T-helper 17 cell (primary cell): ENCODE measurements at places on chromosomes 13 and 19. TPM values are rescaled to one million over a fixed set of nuclear protein-coding genes. Genes with fewer than 3 reads are reported as not detected.

DNA sequence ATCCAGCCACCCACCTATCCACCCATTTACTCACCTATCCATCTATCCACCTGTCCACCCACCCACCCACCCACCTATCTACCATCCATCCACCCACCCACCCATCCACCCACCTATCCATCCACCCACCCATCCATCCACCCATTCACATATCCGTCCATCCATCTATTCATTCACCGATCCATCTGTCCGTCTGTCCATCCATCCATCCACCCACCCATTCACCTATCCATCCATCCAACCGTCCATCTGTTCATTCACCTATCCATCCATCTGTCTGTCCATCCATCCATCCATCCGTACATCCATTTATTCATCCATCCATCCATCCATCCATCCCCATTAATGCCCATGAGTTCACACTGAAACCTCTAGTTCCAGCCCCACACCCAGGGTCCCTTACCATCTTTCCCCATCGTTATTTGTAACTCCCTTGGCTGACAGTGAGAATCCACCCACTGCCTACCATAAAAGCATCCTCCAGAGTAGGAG, 31.3 kb downstream of the KDM4B start:
- no peak for DNase-seq

- no peak for DNase-seq
Measured at GRCh38 chr13:23817136-23817535, 72.1 kb downstream of the MIPEP start.

DNA sequence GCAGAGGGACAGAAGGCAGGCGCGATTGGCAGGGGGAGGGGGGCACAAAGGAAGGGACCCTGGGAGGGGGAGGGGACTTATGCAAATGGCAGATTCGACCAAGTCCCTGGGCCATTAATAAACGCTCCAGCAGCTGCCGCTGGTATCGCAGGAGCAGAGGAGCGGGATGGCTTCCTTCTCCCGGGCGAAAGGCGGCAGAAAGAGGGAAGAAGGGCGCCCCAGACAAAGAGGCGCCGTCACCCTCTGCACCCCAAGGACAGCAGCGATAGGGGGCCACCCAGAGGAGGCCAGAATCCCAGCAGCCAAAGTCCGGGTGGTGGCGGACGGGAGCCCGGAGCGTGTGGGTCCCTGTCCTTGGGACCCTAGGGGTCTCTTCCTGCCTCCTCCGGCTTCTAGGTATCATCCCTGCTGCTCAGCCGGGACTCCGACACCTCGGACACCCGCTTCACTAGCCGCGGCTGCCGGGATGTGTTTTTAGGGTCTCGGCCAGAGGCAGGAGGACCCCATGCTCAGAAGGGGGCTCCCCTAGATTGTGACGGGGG, 1.9 kb downstream of the PTPRS start:
- no peak for DNase-seq

- DNase-seq = no peak
Measured at GRCh38 chr19:2037651-2038255, 13.3 kb downstream of the MKNK2 start.

DNA sequence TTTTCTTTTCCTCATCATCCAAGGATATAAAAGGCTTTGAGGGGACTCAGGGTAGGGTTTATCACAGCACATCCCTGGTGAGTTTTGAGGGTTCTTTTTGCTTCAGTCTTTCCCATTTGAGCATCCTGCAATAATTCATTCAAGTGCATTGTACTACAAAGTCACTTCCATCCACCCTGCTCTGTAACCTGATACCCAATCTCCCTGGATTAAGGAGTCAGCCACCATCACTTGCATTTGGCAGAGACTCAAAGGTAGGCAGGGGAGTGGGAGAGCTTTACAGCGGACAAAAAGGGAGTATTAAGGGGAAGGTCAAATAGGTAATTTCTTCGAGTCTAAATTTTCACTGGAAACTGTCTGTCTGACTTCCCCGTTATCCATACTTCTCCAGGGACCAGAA, 216.1 kb upstream of the TMTC4 start:
- no peak for DNase-seq

The TEX101 gene
- total RNA-seq = not detected

The ZNF570 gene
- 11.8 TPM for total RNA-seq

The IL12RB1 gene
- 71.1 TPM for total RNA-seq

The WDR87 gene
- total RNA-seq = not detected

The LILRB5 gene
- 0.20 TPM for total RNA-seq

The MED16 gene
- total RNA-seq = 59.6 TPM
